ENCODE measurements at places on chromosomes 4 and X. TPM values are rescaled to one million over a fixed set of nuclear protein-coding genes. Genes with fewer than 3 reads are reported as not detected.
A peak's percentile ranks its signal among the peaks of the same experiment; 100 is the strongest.

The LEF1 gene
- 182 TPM for total RNA-seq

The ING2 gene
- total RNA-seq, result 21.0 TPM

The BEX1 gene
- 0.56 TPM for total RNA-seq

The DCHS2 gene
- total RNA-seq, result not detected

The KLF8 gene
- 0.76 TPM for total RNA-seq

The SRPX gene
- total RNA-seq, result not detected

The NPY2R gene
- not detected for total RNA-seq

DNA sequence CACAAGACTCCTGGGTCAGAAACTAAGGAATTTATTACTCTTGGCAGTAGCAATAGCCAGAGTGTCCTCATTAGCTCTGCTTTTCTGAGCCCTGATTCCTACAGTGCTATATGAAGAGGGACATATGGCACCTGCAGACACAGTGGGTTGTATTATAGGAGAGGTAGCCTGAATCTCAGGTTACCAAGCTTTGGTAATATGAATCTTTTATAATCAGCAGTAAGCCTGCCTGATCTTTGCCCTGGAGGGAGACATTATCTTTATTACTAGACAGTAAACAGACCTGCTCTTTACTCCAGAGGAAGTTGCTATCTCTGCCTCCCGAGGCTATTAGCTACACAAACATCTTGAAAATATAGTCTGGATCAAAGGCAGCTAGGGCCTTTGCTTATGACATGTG, 62.5 kb upstream of the HOPX start:
- no peak for DNase-seq

GRCh38 chr4:185096032-185096653, 46.9 kb upstream of the SLC25A4 start:
- peak; percentile 44 for DNase-seq

GRCh38 chr4:1987296-1987695, 21.5 kb downstream of the NELFA start:
- DNase-seq, result no peak

GRCh38 chr4:122873146-122873545, 46.5 kb downstream of the FGF2 start:
- DNase-seq, result no peak

- DNase-seq, result no peak
Measured at GRCh38 chr4:175542786-175543185, 269.3 kb downstream of the GPM6A start.

DNA sequence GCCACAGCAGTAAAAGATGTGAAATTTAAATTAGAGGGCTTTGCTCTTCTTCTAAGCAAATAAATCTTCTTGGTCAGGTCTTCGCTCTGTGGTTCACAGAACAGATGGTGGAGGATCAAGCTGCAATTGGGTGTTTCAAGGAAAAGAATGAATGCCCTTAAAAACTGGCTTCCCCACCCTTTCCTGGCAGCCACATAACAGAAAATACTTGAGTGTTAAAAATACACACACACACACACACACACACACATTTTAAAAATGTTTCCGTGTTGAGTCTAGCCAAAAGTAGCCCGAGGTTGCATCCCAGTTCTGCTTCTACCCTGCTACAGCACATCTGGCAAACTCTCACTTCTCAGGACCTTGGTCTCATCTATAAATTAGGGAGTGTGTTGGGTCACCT, 56.7 kb upstream of the FGFBP2 start:
- DNase-seq, result no peak

DNA sequence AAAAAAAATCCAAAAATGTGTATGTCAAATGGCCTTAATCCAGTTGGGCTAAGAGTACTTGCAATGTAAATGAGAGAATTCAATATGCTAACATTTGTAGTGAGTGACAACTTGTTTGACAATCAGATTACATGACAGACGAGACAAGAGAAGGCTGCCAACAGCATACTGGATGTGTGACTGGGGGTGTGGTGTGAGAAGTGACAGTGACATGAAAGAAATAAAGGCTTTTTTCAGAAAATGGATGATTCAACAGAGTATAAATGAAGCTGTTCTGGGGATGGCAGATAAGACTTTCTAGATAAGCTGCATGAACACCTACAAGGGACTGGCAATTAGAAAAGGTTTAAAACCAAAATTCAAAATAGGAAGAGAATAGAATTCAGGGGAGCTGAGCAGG, 143.4 kb downstream of the CENPC start:
- DNase-seq, result no peak

DNA sequence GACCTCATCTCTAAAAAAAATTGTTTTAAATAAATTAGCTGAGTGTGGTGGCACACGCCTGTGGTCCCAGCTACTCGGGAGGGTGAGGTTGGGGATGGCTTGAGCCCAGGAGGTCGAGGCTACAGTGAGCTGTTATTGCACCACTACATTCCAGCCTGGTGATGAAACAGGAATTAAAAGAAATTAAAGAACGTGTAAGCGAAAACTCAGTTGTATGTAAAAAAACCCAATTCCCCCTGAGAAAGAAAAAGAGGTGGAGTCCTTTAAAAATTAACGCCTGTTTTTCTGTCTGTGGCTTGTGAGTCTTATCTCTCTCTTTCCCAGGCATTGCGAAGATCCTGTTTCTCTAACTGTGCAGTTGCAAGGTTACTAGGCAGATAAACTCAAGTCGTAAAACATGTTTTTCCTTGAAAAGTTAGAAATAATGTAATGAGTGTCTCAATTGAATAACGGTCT, 22.1 kb downstream of the EPGN start:
- no peak for DNase-seq

DNA sequence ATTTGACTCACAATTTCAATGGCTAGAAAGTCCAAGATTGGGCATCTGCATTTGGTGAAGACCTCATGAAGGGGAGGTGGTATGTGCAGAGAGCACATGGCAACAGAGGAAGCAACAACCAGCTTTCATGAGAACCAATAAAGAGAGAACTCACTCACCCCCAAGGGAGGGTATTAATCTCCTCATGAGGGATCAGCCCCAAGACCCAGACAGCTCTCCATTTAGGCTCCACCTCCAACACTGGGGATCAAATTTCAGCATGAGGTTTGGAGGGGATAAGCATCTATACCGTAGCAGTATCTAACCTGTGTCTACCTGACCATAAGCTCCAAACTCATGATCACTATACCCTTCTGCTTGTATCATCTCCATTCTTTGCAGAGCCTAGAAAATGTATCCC, 9.3 kb upstream of the TBC1D19 start:
- DNase-seq, result no peak

DNA sequence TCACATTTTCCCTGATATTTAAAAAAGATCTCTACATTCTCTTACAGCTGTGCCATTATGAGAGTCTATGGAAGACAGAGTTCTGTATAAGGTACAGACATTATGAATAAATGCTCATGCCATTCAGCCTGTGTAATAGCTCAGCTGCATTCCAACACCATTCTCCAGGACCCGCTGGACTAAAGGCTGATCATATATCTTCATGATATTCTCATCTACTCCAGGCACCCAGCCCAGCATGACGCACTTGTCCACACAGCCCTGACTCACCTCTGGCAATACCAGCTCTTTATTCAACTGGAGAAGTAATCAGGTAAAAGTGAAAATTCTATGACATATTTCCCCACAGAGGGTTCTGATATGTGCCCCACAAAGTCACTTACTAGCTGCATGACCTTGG, 437.5 kb upstream of the FGF16 start:
- DNase-seq, result no peak

GRCh38 chr4:5785806-5786680, 75.0 kb downstream of the EVC start:
- DNase-seq, result no peak

DNA sequence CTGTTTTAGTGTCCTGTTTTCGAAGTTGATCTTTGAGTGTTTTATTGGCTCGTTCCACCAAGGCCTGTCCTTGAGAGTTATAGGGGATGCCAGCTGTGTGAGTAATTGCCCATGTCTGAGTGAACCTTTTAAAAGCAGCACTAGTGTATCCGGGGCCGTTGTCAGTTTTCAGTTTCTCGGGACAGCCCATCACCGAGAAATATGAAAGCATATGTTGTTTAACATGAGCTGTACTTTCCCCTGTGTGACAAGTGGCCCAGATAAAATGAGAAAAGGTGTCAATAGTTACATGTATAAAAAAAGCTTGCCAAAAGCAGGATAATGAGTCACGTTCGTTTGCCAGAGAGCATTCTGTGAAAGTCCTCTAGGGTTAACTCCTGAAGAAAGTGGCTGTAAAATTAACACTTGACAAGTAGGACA, 48.6 kb upstream of the RASSF6 start:
- no peak for DNase-seq

- DNase-seq, result no peak
Measured at GRCh38 chrX:133495464-133496391, 80.4 kb upstream of the GPC4 start.

- DNase-seq, result peak; percentile 33
Measured at GRCh38 chr4:1910643-1911042, 39.5 kb downstream of the NSD2 start.

- DNase-seq, result no peak
Measured at GRCh38 chrX:17547658-17548057, 172.7 kb downstream of the NHS start.

DNA sequence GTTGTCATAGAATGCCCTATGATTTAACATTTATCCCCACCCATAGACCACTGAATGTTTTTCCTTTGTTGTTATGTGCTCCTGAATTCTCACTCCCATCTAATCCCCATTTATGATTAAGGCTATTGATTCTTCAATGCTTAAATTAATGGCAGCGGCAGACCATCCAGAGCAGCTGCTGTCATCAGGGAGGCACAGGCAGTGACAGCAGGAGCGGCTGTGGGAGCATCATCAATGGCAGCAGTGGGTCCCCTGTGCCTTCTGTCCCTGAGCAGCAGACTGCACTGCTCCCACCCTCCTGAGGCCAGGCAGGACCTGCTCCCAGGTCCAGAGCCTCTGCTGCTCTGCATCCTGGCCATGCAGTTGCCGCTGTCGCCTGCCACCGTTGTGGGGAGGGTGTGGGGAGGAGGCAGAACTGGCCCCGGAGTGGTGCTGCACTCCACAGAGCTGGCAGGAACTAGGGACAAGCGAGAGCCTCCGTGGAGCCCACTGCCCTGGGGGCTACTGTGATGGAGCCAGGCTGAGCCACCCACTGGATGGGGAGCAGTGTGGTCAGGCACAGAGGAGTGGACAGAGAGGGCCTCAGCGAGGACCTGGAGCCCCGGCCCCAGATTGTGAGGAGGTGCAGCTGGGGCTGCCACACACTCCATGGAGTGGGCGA, 29.0 kb downstream of the NAA11 start:
- no peak for DNase-seq

DNA sequence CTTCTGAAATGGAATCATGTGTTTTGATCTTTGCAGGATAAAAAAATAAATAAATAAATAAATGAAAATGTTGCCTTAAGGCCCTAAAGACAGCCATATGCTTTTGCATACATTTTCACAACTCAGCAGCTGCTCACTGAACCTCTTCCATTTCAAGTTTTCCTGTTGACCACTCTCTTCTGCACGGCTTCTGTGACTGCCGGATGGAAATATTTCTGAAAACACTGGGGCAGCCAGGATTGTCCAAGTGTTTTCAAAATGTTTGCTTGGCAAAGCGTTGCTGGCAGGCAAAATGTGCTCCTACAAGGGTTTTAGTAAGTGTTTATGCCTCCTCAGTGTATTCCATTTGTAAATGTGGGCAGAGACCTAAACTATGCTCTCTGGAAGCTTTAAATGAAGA, 208.1 kb upstream of the IL1RAPL1 start:
- no peak for DNase-seq

GRCh38 chr4:84336964-84337705, 162.0 kb downstream of the NKX6-1 start:
- no peak for DNase-seq

- no peak for DNase-seq
Measured at GRCh38 chrX:13547671-13548070, 21.7 kb upstream of the EGFL6 start.

DNA sequence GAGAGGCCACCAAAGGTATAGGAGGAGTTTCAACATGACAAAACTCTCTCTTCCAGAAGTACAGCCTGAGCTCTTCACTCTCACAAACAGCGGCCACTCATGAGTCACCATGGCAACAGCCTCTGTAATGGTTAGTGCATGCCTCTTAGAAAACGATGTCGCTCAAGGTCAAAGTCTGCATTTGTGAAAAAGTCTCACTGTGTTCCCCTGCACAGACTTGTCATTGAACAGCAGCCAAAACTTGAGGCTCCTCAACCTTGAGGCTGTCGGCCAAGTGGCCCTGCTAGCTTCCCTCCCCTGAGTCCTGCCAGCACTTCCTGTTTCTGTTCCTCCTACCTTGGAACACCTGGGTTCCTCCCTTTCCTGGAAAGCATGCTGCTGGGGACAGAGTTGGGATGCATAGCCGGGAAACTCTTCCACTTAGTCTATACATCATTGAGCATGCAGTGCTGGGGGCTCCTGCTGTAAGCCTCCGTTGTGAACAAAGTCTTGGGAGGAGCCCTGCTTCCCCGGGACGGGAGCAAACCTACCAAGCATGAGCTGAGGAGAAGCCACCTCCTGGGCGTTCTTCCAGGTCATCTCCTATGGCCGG, 66.6 kb downstream of the ING2 start:
- no peak for DNase-seq

DNA sequence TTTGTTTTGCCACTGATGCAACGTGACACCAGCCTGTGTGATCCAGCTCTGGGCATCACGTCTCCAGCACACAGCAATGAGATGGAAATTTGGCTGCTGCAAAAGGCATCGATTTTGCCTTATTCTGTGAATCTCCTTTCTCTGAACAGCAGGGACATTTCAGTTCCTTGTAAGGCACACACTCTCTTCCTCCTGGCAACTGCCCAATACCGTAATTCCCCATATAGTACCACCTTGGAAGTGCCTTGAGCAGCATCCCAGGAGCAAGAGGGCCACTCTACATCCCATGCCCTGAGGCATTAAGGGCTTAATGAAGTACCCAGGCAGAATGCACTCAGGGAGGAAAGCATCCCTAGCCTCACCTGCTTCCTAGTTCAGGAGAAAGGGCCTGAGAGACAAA, 10.5 kb upstream of the MAMLD1 start:
- DNase-seq, result no peak

GRCh38 chr4:10762561-10762960, 78.0 kb upstream of the CLNK start:
- DNase-seq, result no peak

GRCh38 chr4:3677748-3678070, 88.5 kb upstream of the ADRA2C start:
- no peak for DNase-seq

- no peak for DNase-seq
Measured at GRCh38 chr4:170497112-170497511, 407.4 kb upstream of the AADAT start.

DNA sequence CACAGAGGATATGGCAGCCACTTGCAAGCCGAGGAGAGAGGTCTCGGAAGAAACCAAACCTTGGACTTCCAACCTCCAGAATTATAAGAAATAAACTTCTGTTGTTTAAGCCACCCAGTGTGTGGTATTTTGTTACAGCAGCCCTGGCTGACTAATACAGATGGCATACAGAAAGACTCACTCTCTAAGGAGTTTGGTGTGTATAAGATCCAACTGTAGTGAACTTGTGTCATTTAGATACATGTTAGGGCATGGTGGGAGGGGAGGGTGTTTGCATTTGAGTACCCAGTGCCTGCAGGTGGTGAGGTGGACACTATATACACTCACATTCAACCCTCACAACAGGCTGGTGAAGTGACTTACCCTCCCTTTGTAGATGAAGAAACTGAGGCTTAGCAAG, 233.2 kb upstream of the KLF3 start:
- DNase-seq, result no peak

- DNase-seq, result no peak
Measured at GRCh38 chr4:13483768-13484121, 395 bp downstream of the RAB28 start.

GRCh38 chrX:119410027-119410819, 11.1 kb downstream of the SLC25A43 start:
- no peak for DNase-seq

Data from activated CD8-positive, alpha-beta T cell treated with anti-CD3 and anti-CD28 coated beads for 36 hours (primary cell).